ENCODE measurements at places on chromosomes 13 and 19.

DNA sequence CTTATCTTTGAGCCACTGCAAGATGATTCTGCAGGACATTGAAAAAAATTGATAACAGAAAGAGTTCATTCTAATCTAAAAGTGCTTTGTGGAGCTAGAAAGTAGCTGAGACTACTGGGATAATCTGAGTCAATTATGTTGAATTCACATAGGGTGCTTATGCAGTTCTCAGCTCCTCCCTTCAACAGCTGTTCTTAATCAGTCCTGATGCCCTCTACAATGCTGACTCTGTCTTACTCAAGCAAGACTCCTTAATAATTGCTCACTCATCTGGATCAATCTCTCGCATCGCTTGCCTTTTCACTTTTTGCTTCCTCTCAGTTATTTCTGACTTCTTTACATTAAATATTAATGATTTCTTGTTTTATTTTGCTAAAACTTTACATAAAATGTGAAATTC is 182.1 kb downstream of the PCDH17 start:
- DNase-seq: no peak

GRCh38 chr19:5094768-5095567 is 126.1 kb downstream of the KDM4B start:
- DNase-seq: no peak

GRCh38 chr19:39082745-39083598 is 1.2 kb upstream of the ACP7 start:
- DNase-seq: no peak

- DNase-seq: no peak
Measured at GRCh38 chr13:99642006-99642405, 140.7 kb downstream of the TM9SF2 start.

GRCh38 chr19:5128936-5129389 is 160.1 kb downstream of the KDM4B start:
- DNase-seq: no peak

Measured in HL-60 (cell line).